CD4-positive, alpha-beta memory T cell (primary cell): ENCODE measurements at places on chromosomes 11 and 22. TPM values are rescaled to one million over a fixed set of nuclear protein-coding genes. Genes with fewer than 3 reads are reported as not detected.

DNA sequence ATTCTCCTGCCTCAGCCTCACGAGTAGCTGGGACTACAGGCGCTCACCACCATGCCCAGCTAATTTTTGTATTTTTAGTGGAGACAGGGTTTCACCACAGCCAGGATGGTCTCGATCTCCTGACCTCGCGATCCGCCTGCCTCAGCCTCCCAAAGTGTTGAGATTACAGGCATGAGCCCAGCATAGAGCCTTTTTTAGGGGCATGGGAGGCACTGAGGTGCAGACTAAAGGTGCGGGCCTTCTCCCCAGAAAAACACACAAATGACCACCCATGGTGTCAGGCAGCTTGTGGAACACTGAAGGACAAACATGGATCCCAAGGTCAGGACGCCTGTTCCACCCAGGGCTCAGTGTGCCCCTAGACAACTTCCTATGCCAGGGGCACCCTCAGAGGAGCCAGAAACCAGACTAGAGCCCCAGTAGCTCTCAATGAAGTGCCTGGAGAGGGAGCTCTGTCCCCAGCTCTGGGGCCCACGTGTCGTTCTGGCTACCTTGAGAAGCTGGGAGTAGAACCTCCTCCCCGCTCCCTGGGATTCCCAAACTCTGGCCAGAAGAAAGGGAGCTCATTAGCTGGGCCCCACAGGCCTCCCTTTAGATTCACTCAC, 21.2 kb upstream of the CD5 start:
- no peak for DNase-seq
- H3K36me3 ChIP-seq = no peaks in the 10 kb centered on the region
- peak overlapping the region; percentile 91 for H3K27ac ChIP-seq
- H3K4me3 ChIP-seq = no peak overlapping the region
- no peaks in the 10 kb centered on the region for H3K27me3 ChIP-seq

GRCh38 chr11:125315079-125315740, 150.7 kb downstream of the PKNOX2 start:
- no peak overlapping the region for H3K4me3 ChIP-seq
- no peaks in the 10 kb centered on the region for H3K36me3 ChIP-seq
- no peaks in the 10 kb centered on the region for H3K27me3 ChIP-seq

DNA sequence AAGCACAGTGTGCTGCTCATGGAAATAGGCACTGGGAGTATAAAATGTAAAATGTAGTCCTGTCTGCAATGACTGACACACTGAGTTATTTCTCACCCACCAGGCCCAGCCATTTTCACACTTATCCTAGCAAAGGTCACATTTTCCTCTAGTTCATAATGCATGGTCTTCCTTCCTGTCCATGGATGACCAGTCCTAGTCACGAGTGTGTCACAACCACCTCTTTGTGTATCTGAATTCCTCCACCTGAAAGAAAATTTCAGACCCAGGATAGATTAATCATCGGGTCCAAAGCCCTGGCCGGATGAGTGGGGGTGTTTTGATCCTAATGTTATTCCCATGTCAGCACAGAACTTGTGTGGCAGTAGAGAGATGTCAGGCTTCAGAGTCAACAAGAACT, at the start of gene MRGPRX4:
TSS of gene MRGPRX4 (plus strand) at position 172 of the 400 bp plus-strand sequence. CDS start 420 bp downstream, outside the sequence.
- no peaks in the 10 kb centered on the region for H3K4me1 ChIP-seq
- H3K36me3 ChIP-seq = no peaks in the 10 kb centered on the region
- no peak for DNase-seq
- no peak within 1 kb of the TSS for H3K27ac ChIP-seq
- H3K4me3 ChIP-seq = no peak within 1 kb of the TSS

- H3K36me3 ChIP-seq = no peaks in the 10 kb centered on the region
- peaks cover 7% of the 10 kb centered on the region for H3K4me1 ChIP-seq
- DNase-seq = no peak
Measured at GRCh38 chr11:69703768-69704507, at the start of gene FGF19. TSS of gene FGF19 (minus strand) at chr11:69704022. CDS start at chr11:69703876, 146 bp downstream.

DNA sequence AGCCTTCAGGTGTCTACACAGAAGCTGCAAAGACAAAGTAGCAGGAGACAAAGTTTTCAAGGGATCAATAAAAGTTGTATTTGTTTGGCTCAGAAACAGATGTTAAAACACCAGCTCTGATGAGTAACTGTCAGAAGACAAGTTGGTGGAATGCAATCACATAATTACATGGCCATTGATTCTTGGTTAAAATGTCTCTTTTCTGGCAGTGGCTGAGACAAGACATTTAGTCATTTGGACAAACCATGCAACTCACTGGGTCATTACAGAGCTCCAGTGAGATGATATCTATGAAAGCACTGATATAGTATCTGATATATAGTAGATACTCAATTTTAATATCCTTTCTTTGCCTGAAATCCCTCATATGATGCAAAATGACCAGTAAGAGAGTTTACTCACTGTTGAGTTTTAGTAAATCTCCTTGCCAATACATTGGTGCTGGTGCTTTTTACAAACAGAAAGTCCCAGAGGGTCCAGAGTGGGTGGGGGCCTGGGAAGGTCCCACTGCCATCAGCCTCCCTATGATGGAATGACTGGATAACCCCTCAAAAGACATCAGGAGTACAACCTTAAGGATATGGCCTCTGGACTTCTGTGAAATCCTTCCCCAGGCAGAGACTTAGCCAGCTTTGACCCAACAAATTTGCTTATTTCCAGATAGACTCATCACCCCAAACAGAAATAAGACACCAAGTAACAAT, 95.0 kb downstream of the SLC1A2 start:
- H3K4me3 ChIP-seq = no peak overlapping the region
- H3K27me3 ChIP-seq = no peaks in the 10 kb centered on the region
- no peak for DNase-seq
- H3K36me3 ChIP-seq = no peaks in the 10 kb centered on the region

Gene CHST1
- total RNA-seq = not detected

Gene DYNC2H1
- total RNA-seq = 3.9 TPM

- no peak overlapping the region for H3K27ac ChIP-seq
- H3K36me3 ChIP-seq = no peaks in the 10 kb centered on the region
- H3K27me3 ChIP-seq = no peaks in the 10 kb centered on the region
- no peak overlapping the region for H3K4me3 ChIP-seq
- H3K4me1 ChIP-seq = no peaks in the 10 kb centered on the region
- DNase-seq = no peak
Measured at GRCh38 chr11:84144531-84144930, 858.4 kb upstream of the CCDC90B start.

DNA sequence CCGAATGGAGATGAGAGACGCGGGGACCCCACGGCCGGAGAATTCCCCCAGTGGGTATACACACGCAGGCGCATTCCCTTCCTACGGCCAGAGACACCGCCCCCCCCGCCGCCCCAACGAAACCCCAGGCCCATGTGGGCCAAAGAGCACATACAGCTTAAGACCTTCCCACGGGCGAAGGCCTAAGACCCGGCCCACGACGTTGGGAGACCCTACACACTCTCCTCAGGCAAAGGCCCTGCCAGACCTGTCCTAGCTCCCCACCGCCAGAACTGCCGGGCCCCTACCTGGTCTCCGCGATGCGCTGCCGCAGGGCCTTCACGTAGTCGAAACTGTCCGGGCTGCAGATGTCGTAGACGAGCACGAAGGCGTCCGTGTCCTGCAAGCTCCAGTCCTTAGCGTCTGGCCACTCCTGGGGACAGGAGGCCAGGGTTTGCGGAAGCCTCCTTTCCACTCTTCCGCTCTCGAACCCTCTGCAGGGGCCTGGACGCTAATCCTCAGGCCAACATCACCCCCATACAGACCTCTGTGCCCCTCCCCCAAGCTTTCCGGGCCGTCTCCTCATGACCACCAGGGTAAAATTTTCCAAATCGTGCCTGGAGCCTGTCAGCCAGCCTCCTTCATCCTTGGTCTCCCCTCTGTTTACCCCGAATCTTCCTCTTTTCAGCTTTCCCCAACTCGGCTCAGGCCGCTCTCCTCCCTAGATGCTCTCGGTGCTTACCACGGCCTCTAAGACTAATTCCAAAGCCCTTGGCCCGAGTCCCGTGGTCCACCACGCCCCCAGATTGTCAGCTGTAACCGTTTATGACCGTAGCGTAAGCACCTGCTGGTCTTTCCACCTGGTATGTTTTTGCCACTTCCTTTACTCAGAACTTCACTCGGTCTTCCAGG, 1.7 kb downstream of the RASL10A start:
- H3K27me3 ChIP-seq = peaks cover 26% of the 10 kb centered on the region
- no peak for DNase-seq
- H3K4me3 ChIP-seq = no peak overlapping the region
- H3K27ac ChIP-seq = no peak overlapping the region

Gene GGTLC2
- total RNA-seq = not detected

Gene MYEOV
- total RNA-seq = not detected

- H3K4me1 ChIP-seq = no peaks in the 10 kb centered on the region
- H3K27ac ChIP-seq = no peak overlapping the region
- H3K4me3 ChIP-seq = no peak overlapping the region
- no peaks in the 10 kb centered on the region for H3K27me3 ChIP-seq
- H3K36me3 ChIP-seq = no peaks in the 10 kb centered on the region
- DNase-seq = no peak
Measured at GRCh38 chr11:68386331-68386978, 74.1 kb downstream of the LRP5 start.

DNA sequence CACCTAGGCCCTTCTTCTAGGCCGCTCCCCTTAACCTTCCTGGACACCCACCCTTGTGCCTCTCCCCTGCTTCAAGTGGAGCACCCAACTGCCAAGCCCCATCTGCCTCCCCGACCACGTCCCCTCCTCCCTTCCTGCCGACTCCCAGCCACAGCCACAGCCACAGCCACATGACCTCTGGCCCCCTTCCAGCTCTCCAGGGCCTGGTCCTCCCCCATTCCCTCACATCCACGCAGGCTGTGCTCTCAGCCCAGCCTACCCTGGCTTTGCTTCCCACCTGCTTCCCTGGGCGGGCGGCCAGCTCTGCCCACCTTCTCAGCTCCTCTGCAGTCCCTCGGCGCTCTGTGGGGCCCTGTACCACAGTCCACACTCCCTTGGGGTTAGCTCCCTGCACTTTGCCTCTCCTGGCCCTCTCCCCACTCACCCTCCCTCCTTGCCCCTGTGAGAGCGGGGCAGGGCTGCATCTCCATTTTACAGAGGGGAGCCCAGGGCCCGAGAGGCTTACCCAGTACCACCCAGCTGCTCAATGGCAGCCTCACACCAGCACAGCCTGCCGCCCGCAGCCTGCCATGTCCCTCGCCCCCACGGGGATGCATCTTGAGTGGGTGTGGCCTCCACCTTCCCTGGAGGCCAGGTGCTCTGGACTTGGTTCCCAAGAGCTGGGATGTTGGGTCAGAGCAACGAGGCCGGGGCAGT, 20.3 kb downstream of the PARVG start:
- no peak for DNase-seq
- H3K27me3 ChIP-seq = no peaks in the 10 kb centered on the region
- no peak overlapping the region for H3K27ac ChIP-seq
- H3K4me3 ChIP-seq = no peak overlapping the region
- no peaks in the 10 kb centered on the region for H3K4me1 ChIP-seq
- H3K36me3 ChIP-seq = peaks cover 13% of the 10 kb centered on the region

Gene KDM4E
- not detected for total RNA-seq

DNA sequence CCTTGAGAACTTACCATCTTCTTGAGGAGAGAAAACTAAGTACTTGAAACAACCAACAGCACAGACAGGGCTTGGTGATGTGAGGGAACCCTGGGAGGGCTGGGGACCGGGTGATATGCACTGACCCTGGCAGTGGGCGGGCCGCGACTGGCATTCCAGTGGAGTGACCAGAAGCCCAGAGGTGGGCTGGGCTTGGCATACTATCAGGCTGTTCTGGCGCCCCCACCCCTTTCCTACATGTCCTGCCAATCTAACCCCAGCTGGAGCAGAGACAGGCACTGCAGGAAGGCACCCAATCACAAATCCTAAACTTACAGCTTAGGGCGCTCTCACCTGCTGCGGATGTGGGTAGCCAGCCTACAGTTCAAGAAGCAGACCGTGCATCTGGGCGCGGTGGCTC, 54.0 kb upstream of the GCAT start:
- no peaks in the 10 kb centered on the region for H3K27me3 ChIP-seq
- H3K4me1 ChIP-seq = no peaks in the 10 kb centered on the region
- no peak overlapping the region for H3K27ac ChIP-seq
- no peak for DNase-seq

GRCh38 chr11:11217929-11218628, 135.0 kb downstream of the CSNK2A3 start:
- no peak for DNase-seq
- no peaks in the 10 kb centered on the region for H3K4me1 ChIP-seq
- no peak overlapping the region for H3K27ac ChIP-seq
- H3K27me3 ChIP-seq = no peaks in the 10 kb centered on the region
- H3K36me3 ChIP-seq = no peaks in the 10 kb centered on the region
- no peak overlapping the region for H3K4me3 ChIP-seq

Gene CYP2D6
- 10.7 TPM for total RNA-seq

Gene PIWIL4
- 1.6 TPM for total RNA-seq

DNA sequence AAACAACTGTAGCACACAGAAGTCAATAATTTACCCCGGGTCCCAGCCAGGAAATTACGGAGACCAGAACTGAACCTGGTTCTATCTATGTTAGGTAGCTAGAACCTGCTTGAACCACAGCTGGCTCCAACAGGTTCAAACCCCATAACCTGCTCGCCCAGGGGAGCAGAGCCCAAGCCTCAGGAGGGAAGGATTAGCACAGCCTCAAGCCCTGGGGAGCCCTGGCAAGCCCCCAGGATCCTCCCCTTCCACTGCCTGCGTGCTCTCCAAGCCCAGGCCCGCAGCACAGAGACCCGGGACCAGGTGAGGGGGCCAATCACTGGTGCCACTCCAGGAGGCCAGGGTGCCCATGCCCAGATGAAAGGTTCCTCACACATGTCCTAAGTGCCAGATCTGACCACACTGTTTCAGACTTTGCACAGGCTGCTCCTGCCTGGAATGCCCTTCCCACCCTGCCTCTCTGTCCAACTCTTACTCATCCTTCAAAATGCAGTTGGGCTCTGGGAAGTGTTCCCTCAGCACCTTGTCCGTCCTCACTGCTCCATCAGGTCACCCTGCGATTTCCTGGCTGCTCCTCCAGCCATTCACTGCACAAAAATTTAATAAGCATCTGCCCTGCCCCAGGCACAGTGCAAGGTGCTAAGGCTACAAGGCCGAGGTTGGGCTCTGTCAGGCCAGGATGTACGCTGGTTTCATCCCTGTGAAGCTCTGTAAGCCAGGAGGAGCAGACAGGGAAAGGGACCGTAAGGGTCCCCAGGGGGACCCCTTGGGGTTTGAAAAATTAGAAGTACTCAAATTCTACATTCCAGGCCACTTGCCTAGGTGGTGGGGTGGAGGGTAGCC, 32.2 kb downstream of the ARRB1 start:
- peaks cover 17% of the 10 kb centered on the region for H3K4me1 ChIP-seq
- H3K27me3 ChIP-seq = no peaks in the 10 kb centered on the region
- H3K4me3 ChIP-seq = no peak overlapping the region
- no peaks in the 10 kb centered on the region for H3K36me3 ChIP-seq
- no peak for DNase-seq
- no peak overlapping the region for H3K27ac ChIP-seq

GRCh38 chr11:19380375-19380774, 139.6 kb upstream of the E2F8 start:
- no peaks in the 10 kb centered on the region for H3K27me3 ChIP-seq
- H3K4me3 ChIP-seq = no peak overlapping the region
- no peaks in the 10 kb centered on the region for H3K4me1 ChIP-seq
- DNase-seq = no peak

GRCh38 chr11:17552392-17553248, 5.6 kb downstream of the OTOG start:
- H3K36me3 ChIP-seq = no peaks in the 10 kb centered on the region
- H3K27ac ChIP-seq = no peak overlapping the region
- H3K27me3 ChIP-seq = no peaks in the 10 kb centered on the region
- DNase-seq = no peak
- H3K4me3 ChIP-seq = no peak overlapping the region

- no peaks in the 10 kb centered on the region for H3K4me1 ChIP-seq
- no peak overlapping the region for H3K4me3 ChIP-seq
- H3K27me3 ChIP-seq = no peaks in the 10 kb centered on the region
- H3K27ac ChIP-seq = no peak overlapping the region
Measured at GRCh38 chr11:42225664-42226063, 766.2 kb upstream of the LRRC4C start.
